ENCODE measurements at places on chromosomes 11 and 22.
A peak's percentile ranks its signal among the peaks of the same experiment; 100 is the strongest.

- no peak for DNase-seq
These were observed 150.7 kb downstream of the CCDC34 start for GRCh38 chr11:27212248-27212780.

DNA sequence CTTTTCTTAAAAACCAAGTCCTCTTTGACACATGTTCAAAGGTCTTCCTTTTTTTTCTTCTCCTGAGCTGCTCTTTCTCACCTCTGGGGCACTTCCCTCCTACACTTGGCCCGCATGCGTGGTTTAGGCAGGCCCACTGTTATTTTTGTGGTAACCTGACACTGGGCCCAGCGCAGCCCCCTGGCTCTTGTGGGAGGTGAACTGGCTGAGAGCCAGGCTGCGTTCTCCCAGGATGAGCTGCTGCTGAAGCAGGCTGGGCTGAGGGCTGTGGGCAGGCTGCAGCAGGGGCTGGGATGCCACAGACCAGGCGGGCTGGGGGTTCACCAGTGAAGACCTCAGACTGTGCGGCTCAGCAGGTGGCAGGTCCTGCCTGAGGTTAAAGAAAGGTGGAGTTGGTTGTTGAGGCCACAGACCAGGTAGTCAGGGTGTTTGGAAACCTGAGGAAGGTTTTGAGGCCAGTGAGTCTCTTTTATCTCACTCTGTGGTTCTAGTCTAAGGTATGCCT is 72.4 kb downstream of the TEAD1 start:
- no peak for DNase-seq

GRCh38 chr22:17781319-17782031 is 7.2 kb upstream of the BID start:
- DNase-seq: peak; percentile 46

DNA sequence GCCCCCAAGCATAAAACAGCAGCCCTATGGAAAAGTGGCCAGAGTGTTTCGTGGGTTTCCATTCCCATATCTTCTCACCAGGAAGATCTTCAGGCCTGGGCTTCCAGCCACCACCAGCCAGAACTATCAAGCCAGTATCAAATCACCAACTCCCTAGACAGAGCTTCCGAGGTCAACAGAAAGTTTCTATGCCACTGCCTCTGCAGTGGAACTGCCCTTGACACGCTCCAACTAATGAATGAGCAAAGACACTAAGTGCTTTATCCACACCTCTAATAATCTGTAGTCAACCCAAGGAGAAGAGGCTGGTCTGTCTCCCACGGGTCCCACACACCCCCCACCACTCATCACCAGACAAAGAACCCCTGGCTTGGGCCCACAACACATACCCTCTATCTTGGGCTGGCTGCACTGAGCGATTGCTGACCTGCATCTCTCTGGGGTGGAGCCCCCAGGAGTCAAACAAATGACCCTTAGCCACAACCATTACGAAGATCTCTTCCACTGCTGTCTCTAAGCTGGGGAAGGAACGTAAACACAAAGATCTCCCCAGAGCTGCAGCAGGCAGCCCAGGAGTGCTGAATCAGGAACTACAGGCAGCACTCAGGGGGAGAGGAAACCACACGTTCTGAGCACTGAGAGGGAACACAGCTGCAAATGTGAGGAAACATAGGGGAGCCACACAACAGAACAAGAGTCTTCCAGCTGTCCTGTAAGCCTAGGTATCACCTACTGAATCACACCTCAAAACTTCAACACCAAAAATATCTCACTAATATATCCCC is 9.7 kb downstream of the OR5AN1 start:
- no peak for DNase-seq

GRCh38 chr11:12449961-12450715 is 72.8 kb downstream of the PARVA start:
- no peak for DNase-seq

DNA sequence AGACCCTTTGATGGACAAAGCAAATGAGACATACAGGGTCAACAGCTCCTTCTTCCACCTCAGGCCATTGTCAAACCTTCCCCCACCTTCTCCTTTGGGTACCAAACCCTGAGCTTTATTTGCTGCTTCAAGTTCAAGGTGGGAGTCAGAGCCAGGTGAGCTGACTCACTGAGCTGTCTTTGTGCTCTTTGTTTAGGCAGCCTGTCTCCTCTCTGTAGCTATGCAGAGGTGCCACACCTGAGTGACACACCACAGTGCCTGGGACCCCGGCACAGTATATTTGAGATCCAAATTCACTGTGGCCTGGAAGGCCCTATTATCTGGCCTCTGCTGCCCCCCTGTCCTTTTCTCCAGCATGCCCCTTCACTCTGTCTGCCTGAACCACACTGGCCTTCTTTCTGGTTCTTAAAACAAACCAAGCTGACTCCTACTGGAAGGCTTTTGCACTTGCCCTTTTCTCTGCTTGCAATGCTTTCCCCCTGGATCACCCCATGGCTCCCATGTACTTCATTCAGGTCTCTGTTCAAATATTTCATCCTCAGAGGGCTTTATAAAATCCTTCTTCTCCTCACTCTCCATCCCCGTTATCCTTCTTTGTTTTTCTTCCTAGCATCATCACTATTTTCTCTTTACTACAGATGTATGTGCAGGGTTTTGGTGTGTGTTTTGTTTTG is 16.1 kb downstream of the LMO2 start:
- no peak for DNase-seq

DNA sequence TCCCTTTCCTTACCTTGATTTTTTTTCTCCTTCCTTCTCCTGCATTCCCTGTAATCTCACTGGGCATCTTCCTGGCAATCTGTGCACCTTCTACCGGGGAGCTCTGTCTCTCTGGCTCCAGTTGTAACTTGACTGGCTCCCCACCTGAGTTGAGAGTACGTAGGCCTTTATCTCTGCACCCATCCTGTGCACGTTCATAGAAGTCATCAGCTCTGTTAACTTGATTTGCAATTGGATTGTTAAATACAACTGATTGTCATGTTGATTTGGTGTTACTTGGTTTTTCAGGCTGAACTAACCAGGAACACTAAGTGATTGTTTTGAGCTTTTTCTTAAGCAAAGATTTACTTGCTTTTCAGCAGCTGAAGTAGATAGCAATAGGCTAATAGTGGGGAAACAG is 11.8 kb downstream of the SWAP70 start:
- DNase-seq: no peak

- DNase-seq: no peak
These were observed 15.2 kb upstream of the TMPRSS4 start for GRCh38 chr11:118061586-118062125.

GRCh38 chr11:128346804-128347203 is 240.6 kb downstream of the ETS1 start:
- DNase-seq: no peak

GRCh38 chr11:11806074-11806473 is 35.7 kb upstream of the USP47 start:
- no peak for DNase-seq

GRCh38 chr11:27882066-27882697 is 181.9 kb upstream of the BDNF start:
- no peak for DNase-seq

- no peak for DNase-seq
These were observed 34.7 kb downstream of the SNX19 start for GRCh38 chr11:130881475-130882137.

DNA sequence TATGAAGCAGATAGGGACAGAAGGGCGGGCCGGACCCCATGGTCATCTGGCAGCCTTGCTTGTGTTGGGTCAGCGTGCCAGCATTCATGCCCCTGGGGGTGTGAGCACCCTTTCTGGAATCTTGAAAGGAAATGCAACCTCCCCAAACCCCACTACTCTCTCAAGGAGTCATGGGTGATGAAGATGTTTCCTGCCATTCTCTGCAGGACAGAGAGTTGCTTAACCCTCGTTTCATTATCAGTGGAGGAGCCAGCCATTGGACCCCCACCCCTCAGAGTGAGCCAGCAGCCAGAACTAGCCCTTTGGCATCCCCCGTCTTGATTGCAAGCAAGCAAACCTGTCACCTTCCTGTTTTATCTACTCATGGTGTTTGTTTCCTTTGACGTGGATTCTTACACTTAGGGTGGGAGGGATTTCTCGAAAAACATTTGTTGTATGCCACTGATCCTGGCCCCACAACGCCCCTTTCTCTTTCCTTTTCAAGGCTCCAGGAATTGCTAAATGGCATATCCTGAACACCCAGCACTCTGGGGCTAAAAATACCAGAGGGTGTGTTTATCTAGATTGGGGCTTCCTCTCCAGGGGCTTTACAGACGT is 258.3 kb downstream of the ETS1 start:
- peak; percentile 79 for DNase-seq

DNA sequence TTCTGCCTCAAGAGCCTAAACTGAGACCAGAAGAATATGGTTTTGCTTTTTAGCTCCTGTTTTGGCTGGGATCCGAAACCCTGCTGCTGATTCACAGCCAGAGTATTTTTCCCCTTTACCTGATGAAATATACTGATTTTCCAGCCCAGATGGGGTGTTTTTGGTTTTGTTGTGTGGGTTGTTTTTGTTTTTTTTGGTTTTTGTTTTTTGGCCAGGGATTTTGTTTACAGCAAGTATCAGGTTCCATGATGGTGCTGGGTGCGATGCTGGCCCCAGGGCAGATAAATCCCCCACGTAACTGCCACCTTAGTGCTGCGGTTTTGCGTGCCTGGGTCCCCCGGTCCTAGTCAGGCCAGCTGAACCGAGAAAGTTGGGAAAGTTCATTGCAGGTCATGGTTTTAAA is 103.7 kb downstream of the ZBTB16 start:
- DNase-seq: no peak

DNA sequence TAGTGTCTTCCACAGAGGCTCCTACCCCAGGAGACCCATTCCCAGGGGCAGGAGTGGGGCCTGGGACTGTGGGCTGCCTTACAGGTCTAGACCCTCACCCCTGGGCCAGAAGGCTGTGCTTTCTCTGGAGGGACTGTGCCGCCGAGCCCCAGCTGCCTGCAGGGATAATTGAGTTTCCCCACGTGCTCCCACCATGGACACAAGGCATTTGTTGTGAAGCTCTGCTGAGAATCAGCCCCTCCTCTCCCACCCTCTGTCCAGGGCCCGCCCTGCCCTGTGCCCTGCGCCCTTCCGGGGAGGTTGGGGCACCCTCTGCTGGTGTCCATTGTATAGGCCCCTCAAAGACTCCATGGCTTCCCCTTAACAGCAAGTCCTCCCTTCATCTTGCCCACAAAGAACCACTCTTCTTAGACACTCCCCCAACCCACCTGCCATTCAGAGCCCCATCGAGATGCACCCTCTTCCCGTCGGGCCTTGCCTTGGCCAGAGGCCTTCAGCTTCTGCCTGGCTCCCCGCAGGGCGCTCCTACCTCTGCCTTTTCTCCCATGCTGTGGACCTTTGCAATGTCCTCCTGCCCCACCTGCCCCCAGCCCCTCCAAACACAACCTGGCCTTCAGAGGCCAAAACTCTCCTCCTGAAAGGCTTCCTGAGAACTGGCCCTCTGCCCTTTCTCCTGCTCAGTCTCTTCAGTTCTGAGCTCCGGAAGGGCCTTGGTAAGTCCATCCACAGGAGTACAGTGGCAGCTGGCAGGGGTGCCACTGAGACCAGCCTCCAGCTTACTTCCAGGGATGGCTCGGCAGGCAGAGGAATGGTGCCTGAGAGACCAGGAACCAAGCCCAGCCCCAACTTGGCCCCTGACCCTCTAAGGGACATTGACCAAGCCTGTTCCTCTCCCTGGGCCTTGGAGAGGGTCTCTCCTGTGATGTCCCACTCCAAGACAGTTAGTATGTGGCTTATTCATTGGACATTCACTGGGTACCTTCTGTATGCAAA is 22.4 kb downstream of the DUSP8 start:
- no peak for DNase-seq

DNA sequence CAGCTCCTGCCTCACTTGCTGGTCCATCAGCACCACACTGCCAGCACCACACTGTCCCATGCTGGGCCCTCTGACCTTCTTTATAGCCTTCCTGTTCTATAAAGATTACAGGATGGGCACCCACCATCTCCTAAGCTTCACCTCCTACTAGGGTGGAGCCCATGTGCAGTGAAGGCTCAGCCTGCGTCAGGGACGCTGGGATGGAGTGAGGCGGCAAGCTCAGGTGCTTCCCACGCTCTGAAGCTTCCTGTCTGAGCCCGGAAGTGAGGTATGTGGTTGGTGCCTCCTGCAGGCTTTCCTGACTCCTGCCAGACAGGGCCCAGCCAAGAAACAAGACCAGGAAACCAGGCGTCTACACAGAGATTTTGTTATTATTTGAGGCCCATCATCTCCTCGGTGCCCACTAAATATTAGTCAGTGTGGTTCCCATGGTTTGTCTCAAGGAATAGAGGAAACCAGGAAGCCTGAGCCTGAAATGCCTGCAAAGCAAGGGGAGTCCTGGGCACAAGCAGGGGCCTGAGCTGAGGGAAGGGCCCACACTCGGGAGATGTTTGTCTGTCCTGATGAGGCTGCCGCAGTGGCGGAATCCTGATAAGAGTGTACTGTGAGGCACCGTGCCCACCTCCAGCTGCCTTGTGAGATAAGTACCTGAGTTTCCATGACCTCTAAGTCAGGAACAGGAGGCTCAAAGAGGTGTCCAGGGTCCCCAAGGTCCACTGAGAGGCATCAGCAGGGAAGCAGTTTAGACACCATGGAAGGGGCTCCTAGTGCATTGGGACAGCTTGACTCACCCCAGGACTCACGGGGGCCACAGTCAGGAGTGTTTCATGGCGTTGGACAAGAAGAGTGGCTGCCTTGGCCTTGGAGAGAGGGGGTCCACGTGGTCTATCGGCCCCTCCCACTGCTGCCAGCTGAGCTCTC is 22.0 kb downstream of the RSPH14 start:
- peak; percentile 75 for DNase-seq

- no peak for DNase-seq
These were observed 42.7 kb downstream of the IGLL1 start for GRCh38 chr22:23537416-23537815.

GRCh38 chr11:86162239-86162638 is 82.3 kb upstream of the EED start:
- no peak for DNase-seq

DNA sequence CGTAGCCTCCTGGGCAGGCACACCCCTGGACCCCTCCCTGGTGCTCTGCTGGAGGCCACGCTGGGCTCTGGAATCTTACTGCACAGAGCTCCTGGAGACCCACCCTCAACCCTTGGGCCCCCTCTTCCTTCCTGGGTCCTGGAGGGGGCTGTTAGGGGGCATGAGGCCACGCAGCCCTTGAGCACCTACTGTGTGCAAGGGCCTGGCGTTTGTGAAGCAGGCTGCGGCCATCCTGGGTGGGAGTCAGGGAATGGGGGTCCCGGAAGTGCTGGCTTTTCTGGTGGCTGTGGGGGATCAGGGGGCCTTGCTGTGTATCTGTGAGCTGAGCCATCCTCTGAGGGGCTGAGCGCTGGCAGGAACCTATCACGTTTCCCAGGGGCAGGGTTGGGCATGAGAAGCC is 40.9 kb upstream of the CCDC188 start:
- no peak for DNase-seq

- no peak for DNase-seq
These were observed 87.6 kb downstream of the STIM1 start for GRCh38 chr11:3942956-3943497.
